ENCODE measurements at places on chromosomes 12 and 14.
A peak's percentile ranks its signal among the peaks of the same experiment; 100 is the strongest.

DNA sequence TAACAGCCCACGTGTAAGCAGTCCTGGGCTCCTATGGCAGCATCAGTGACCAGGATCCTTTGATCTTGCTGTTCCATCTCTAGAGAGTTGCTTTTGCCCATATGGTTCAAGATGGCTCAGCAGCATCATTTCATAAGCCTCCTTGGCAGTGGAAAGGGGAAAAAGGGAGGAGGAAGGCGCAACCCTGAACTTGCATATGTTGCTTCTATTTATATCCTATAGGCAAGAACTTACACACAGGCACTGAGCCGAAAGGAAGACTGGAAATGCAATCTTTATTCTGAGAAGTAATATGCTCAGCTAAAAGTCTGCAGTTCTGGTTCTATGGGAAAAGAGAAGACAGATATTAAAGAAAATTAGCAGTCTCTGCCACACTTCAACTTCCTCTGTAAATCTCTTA is 167.7 kb upstream of the PLXNC1 start:
- DNase-seq, result no peak

DNA sequence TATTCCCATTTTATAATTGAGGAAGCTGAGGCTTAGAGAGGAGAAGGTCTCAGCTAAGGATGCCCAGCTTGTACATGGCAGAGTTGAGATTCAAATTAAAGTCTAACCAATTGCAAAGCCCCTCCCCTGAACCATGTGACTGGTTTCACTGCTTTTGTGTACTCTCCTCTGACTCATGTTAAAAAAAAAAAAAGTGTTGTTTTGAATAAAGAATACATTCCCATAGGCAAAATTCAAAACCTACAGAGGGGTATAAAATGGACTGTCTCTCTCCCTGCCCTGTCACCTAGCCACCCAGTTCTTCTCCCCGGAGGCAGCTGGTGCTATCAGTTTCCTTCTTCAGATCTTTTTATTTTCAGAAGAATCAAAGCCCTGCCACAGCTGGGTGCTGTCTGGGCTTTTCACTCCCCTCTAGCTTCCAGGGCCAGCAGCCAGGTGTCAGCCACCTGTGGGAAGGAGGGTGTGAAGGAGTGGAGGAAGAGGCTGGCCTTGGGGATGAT is 5.4 kb downstream of the PSMD9 start:
- DNase-seq, result no peak

DNA sequence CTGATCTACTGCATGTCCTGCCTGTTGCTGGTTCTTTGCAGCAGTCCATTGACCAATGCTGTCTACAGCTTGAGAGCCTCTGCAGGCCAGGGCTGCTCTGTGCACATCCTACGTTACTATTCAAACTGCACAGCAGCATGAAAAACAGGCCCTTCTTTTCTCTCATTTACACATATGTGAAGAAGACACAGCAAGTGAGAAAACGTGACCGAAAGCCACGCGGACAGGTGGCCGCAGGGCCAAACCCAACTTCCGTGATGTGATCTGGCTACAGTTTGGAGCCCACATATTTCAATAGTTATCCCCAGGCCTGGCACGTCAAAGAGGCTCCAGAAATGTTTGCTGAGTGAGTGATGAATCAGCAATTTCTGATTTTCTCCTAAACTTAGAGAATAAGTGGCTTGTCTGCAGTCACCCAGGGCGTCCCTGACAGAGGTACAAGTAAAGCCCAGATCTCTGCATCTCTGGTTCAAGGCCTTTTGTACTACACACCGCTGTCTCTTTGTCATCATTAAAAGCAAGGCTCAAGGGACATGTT is 17.9 kb upstream of the TCL1B start:
- DNase-seq, result no peak

DNA sequence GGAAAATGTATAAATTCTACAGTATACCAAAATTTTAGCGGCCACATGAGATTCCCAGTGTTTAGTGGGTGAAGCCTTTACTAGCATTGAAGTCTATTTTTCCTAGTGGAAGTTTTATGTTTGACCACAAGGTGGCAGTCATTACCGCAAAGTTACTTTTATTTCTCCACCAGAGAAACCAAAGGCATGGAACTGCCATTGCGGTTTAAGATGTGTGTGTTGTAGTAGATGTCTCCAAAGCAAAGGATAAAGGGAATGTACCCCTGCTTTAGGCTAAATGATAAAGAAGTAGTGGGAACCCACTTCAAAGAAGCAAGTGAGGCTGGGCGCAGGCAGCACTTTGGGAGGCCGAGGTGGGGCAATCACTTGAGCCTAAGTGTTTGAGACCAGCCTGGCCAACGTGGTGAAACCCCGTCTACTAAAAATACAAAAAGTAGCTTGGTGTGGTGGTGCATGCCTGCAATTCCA is 140.5 kb downstream of the PRKCH start:
- peak; percentile 49 for DNase-seq

GRCh38 chr12:58342736-58343135 is 401.4 kb downstream of the ATP23 start:
- no peak for DNase-seq

- no peak for DNase-seq
These were observed 113.3 kb upstream of the SOX5 start for GRCh38 chr12:24062642-24063245.

- no peak for DNase-seq
These were observed 13.8 kb downstream of the LGMN start for GRCh38 chr14:92734618-92735017.

DNA sequence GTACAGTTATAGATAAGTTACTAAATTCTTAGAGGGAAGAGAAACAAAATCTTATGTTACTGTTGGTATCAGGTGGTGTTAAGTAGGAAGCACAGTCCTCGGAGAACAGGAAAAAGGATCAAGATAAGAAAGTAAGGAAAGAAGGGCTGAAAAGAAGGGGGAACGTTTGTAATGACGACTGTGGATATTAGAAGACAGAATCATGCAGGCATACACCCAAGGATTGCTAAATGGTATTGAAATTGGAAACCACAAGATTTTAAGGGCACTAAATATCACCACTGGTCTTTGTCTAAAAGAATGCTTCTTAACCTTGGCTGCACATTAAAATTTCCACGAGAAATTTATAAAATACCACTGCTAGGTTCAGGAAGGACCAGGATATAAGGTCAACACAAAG is 34.1 kb upstream of the ERGIC2 start:
- DNase-seq, result no peak

DNA sequence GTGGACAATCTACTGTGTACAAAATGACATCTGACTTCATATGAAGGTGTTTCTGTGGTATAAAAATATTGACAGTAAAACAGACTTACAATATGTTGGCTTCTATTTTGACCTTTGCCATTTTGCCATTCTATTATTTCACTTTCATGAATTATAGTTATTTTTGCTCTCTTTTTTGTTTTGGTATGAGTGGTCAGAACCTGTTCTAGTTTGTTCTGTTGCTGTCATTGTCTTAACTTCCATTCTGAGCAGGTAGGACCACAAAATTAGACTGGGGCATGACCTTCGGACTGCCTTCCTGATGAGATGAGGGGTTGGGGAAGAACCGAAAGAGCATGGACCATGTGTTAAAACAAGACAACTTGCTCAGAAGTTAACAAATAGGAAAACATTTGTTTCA is 36.5 kb upstream of the IFNG-AS1 start:
- DNase-seq, result no peak

DNA sequence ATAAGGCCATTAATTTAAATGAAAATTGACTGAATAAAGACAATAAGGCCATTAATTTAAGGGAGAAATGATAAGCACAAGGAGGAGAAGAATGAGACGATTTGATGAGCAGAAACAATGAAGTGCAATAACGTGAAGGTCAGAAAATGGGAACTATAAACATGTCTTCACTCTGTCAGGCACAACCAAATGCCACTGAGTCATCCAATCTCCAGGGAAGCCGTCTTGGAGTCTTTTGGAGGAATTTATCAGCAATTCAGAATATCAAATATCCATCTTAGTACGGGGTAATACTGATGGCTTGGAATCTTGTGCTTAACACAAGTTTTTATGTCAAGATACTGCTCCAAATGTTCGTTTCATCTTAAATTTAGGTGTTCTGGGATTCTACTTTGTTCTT is 159.9 kb downstream of the CAPZA3 start:
- DNase-seq, result no peak

- no peak for DNase-seq
These were observed 2.2 kb downstream of the PRMT8 start for GRCh38 chr12:3493043-3493858.

DNA sequence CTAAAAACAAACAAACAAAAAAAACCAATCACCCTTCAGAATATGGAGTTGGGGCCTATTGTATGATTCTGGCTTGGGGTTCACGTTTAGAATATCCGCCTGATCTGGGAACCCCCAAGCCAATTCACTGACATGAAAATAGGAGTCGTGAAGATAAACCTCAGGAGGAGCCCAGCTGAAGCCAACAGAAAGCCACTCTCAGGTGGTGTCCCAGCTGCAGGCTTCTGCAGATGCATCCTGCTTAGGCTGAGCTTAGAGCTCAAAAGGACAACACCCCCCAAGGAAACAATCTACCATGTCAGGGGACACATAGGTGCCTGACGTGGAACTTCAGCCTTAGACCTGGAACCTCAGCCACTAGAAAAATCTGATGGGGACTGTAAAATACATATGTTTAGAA is 51.9 kb downstream of the SYNE3 start:
- no peak for DNase-seq

DNA sequence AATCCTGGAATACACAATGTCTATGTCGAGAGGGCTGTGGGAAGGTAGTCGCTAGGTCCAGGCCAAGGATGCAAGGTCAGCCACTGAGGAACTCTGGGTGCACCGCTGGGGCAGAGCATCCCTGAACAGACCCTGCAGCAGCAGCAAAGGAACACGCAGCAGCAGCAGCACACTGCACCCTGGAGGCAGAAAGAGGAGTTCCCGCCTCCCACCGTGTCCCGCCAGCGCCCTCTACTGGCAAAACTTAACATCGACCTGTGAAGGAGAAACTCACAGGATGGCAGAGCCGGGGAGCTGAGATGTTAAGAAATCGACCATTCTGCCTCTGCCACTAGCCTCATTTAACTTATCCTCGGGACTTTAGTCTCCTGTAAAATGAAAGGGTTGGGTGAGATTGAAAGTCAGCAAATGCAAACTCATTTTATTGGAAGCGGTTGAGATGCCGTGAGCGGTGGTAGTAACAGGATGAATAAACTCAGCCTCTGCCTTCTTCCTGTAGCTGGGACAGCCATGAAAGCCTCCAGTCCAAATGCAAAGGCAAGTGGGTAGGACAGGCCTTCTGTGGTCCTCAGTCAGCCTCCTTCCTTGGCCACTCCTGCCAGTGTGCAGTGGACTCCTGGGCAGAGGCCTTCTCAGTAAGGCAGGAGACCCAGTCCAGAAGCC is 45.6 kb downstream of the STAB2 start:
- no peak for DNase-seq

DNA sequence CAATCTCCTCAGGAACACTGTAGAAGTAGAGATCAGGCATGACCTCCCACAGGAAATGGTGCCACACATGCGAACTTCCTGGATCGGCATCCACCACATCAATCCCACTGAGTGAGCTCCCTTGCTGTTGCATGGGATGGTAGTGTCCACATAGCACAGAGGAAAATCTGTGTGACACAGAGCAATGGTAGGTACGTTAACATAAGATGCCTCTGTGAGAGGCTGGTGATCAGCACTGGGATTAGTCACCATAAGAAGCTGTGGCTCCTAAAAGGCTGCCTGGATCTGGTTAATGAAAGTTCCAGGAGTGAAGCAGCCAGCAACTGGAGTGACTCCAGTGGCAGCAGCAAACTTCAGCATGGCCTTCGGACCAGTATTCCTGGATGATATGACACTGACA is 21.8 kb downstream of the WDHD1 start:
- no peak for DNase-seq

GRCh38 chr14:26622611-26623010 is 24.8 kb upstream of the NOVA1 start:
- DNase-seq, result no peak

- DNase-seq, result no peak
These were observed 18.9 kb downstream of the CCDC88C start for GRCh38 chr14:91398707-91399106.

DNA sequence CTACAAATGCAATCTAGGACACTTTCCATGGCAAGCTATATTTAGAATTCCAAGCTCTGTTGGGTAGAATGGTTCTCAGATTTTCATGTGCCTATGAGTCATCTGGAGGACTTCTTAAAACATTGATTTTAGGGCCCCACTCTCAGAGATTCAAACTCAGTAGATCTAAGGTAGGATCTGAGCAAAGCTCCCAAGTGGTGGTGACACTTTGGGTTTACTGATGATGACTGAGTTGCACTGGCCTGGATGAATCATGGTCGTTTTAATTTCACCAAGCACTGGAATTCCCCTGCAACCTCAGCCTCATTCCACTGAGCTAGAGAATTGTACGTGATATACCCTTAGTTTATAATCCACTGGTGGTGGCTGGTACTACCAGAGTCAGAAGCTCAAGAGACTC is 86.5 kb downstream of the PPM1H start:
- DNase-seq, result no peak
